Left cardiac atrium (tissue), 4 donors: ENCODE measurements at places on chromosomes 13 and 19. TPM values are rescaled to one million over a fixed set of nuclear protein-coding genes. Genes with fewer than 3 reads are reported as not detected.

Gene THSD8
- 3.2 TPM for total RNA-seq

Gene PTPRS
- total RNA-seq: 130 TPM

Gene KIR2DL1
- total RNA-seq: not detected

Gene LYPD5
- total RNA-seq: 2.1 TPM

Gene ZNF426
- 12.1 TPM for total RNA-seq

Gene ZNF823
- 4.5 TPM for total RNA-seq

Gene KLK7
- 0.16 TPM for total RNA-seq

Gene RCBTB1
- 19.3 TPM for total RNA-seq

Gene FUT2
- total RNA-seq: not detected

Gene CGB5
- total RNA-seq: not detected

Gene RNF113B
- total RNA-seq: not detected

Gene SHISA7
- total RNA-seq: not detected

Gene ZNF99
- 0.18 TPM for total RNA-seq

Gene GNG7
- 45.9 TPM for total RNA-seq

Gene LIPE
- 174 TPM for total RNA-seq

Gene CYP4F2
- not detected for total RNA-seq

Gene PEX11G
- total RNA-seq: 2.0 TPM

Gene URAD
- not detected for total RNA-seq

Gene APC2
- total RNA-seq: 0.21 TPM

Gene RSPH6A
- not detected for total RNA-seq

Gene ZNF561
- total RNA-seq: 20.1 TPM

Gene KCNN4
- 1.4 TPM for total RNA-seq

Gene ZAR1L
- not detected for total RNA-seq

Gene CLEC4M
- total RNA-seq: 0.29 TPM

Gene SYNE4
- 0.27 TPM for total RNA-seq

Gene CEACAM16
- total RNA-seq: not detected

Gene TMEM145
- total RNA-seq: 1.4 TPM

Gene DCT
- total RNA-seq: 0.09 TPM

Gene MTMR6
- 13.3 TPM for total RNA-seq

Gene PSG5
- not detected for total RNA-seq

Gene B3GNT3
- total RNA-seq: not detected

Gene NLRP8
- not detected for total RNA-seq

Gene ATCAY
- not detected for total RNA-seq

Gene MRI1
- total RNA-seq: 16.4 TPM

Gene LRRC4B
- 2.9 TPM for total RNA-seq

Gene REEP6
- total RNA-seq: 2.2 TPM

Gene ICAM4
- 0.85 TPM for total RNA-seq

Gene PABPC3
- not detected for total RNA-seq

Gene NTF4
- total RNA-seq: 1.2 TPM

Gene RXFP2
- total RNA-seq: not detected

Gene DNAJC3
- 37.2 TPM for total RNA-seq

Gene FPR2
- 2.4 TPM for total RNA-seq

Gene CYP2B6
- not detected for total RNA-seq

Gene SBK3
- 62.7 TPM for total RNA-seq

Gene ISOC2
- 58.4 TPM for total RNA-seq

Gene KIR2DL4
- not detected for total RNA-seq

Gene KCNRG
- 0.55 TPM for total RNA-seq

Gene CCDC70
- total RNA-seq: not detected

Gene ZNF506
- 12.8 TPM for total RNA-seq

Gene OR7D2
- 0.21 TPM for total RNA-seq

Gene SKA3
- 0.24 TPM for total RNA-seq

Gene IL17D
- 3.2 TPM for total RNA-seq

Gene NLRP11
- total RNA-seq: not detected

Gene ZNF90
- 1.7 TPM for total RNA-seq

Gene ZNF737
- total RNA-seq: 5.3 TPM

Gene TEX29
- not detected for total RNA-seq
